ENCODE measurements at places on chromosomes 7 and 10.

DNA sequence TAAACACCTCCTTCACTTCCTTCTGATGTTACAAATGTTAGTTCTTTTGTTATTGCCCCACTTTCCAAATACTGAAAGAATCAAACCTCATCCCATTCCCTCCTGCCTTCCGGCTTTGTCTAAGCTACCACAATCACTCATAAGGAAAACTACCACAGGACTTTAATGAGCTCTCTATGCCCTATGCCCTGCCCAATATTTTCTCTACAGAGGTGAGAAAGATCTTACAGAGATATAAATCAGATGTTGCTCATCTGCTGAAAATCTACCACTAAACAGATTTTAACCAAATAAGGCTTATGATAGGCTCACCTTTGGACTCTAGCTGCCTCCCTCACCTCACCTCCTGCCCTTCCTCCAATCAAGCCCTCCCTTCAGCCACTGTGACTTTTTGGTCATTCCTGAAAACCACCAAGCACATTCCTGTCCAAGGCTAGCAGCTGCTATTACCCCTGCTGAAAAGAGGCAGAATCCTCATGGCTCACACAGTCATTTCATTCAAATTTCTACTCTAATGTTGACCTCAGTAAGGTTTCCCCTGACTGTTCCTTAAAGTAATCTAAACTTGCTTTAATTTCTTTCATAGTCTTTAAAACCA lies 7.7 kb downstream of the ZNF33B start:
- no peak for DNase-seq

DNA sequence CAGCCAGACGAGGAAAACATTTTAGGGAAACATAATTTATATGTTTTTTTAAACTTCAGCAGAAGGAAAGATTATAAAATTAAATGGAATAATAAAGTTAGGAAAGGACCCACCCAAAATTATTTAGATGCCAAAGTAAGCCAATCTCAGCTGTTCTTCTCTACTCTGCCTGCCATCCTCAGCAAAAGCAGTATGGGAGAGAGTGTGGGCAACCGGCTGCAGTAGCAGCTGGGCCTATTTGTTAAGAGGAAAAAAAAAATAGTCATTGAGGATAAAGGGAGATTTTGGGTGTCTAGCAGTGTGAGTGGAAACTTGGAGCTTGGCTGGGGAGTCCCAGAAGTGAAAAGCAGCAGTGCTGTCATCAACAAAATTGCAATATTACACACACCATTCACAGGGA lies 15.4 kb downstream of the SEMA3E start:
- DNase-seq = no peak

- DNase-seq = no peak
These were observed 352.1 kb downstream of the FRMD4A start for GRCh38 chr10:13978533-13979115.

GRCh38 chr10:96991313-96991841 lies 159.3 kb downstream of the LCOR start:
- DNase-seq = no peak

- no peak for DNase-seq
These were observed 138.4 kb upstream of the TNS3 start for GRCh38 chr7:47720141-47720906.

DNA sequence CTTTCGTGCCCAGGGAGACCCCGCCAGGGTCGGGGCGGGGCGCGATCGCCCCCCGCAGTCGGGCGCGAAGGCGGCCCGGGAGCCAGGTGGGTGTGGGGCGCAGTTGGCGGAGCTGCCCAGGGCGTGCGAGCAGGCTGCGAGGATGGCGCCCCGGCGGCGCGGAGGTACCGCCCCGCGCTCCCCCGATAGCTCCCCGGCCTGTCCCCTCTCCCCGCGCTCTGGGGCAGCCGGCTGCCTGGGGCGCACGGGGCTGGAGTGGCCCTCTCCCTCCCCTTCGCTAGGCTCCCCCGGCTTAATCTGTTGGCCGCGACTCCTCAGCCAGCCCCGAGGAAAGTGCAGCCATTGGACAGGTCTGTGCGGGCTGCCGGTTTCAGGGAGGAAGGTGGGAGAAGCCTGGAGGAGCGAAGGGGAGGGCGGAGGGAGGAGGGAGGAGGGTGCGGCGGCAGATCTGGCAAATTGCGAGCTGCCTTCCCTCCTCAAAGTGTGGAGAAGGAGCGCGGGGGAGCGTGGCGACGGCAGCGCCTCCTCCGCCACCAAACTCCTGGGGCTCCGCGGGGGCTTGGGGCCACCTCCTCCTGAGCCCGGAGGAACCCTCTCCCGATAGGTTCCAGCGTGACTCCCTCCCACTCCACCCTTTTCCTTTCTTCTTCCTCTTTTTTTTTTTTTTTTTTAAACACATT lies 361 bp upstream of the PLXDC2 start:
- no peak for DNase-seq

GRCh38 chr7:55794527-55794926 lies 68.0 kb downstream of the SEPTIN14 start:
- no peak for DNase-seq

Data from NCI-H1092 treated with DMSO at 0.1 percent for 48 hours (cell line).